Activated CD4-positive, CD25-positive, alpha-beta regulatory T cell treated with anti-CD3 and anti-CD28 coated beads, Interleukin-2, amount 50 U/mL, for 16 hours (primary cell): ENCODE measurements at places on chromosomes 2 and 18.

- DNase-seq: no peak
Observed at GRCh38 chr2:192025637-192026036, 169.1 kb downstream of the TMEFF2 start.

DNA sequence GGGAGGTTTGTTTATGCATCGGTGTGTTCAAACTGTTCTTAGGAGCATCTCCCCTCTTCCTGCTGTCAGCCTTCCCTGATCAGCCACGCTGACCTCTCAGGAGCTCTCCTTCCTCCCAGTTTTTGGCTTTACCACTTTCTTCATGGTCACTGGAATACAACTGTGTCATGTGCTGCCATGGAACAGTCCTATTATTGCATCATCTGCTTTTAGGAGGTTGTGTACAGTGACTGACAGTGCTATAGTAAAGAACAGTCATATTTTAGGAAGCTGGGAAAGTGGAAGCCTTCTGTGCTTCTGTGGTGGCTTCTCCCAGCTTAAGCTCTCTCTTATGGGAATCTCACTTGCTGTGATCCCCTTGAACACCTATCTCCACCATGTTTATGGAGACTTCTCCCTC, 165.5 kb downstream of the TPGS2 start:
- DNase-seq: no peak

- no peak for DNase-seq
Observed at GRCh38 chr2:119749477-119750012, 10.2 kb upstream of the PTPN4 start.

- no peak for DNase-seq
Observed at GRCh38 chr18:45248240-45248903, 366.9 kb upstream of the SLC14A2 start.

GRCh38 chr18:9494778-9495331, 19.5 kb downstream of the RALBP1 start:
- DNase-seq: no peak

GRCh38 chr2:44582363-44583008, 220.7 kb downstream of the CAMKMT start:
- DNase-seq: no peak

- no peak for DNase-seq
Observed at GRCh38 chr2:31287654-31288053, 53.7 kb downstream of the EHD3 start.

DNA sequence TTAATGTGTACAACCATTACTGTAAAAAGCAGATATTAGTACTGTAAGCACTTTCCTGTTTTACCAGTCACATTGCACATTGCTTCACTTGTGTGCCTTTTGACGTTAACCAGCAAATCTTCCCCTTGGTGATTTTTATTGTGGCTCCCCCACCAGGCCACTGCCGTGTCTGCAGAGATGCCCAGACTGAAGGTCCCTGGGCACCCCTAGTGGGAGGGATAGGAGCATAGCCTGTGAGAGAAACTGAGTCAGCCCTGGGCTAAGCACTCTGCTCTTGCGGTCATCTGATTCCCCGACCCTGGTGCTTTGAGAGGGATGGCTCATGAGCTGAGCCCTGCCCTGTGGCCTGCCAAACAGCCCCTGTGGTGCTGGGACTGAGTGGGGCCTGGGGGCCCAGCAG, 73.4 kb downstream of the INPP4A start:
- peak; percentile 8 for DNase-seq

DNA sequence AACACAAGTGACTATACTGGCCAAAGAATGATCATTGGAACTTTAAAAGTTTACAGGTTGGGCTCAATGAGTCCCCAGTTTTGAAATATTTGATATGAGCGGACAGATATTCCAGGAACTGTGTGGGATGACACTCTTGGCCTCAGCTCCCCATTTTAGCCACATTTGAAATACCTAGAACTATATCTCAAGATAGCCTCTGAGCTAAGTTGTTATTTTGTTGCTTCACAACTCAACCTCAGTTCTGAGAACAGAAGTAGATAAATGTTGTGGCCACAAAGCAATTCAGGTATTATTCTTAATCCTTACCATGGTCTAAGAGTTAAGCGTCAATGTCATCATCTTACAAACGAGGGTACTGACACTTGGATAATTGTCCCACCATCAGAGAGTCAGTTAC, 172.2 kb upstream of the SETBP1 start:
- no peak for DNase-seq

- no peak for DNase-seq
Observed at GRCh38 chr2:44810892-44811530, 130.5 kb upstream of the SIX3 start.

DNA sequence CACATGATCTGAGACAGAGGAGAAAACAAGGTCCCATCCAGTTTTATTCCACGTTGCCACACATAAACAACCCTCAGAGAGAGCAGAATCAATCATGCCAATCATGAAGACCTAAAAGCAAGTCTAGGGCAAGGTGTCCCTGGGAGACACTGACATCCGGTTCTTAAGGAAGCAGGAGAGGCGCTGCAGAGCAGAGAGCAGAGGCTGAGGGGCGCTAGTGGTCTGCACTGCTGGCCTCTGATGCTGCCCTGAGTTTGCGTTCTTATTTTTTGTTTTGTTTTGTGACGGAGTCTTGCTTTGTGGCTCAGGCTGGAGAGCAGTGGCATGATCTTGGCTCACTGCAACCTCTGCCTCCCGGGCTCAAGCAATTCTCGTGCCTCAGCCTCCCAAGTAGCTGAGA, 83.3 kb downstream of the SMIM21 start:
- DNase-seq: no peak

- no peak for DNase-seq
Observed at GRCh38 chr2:201403880-201404279, 46.7 kb upstream of the FLACC1 start.

DNA sequence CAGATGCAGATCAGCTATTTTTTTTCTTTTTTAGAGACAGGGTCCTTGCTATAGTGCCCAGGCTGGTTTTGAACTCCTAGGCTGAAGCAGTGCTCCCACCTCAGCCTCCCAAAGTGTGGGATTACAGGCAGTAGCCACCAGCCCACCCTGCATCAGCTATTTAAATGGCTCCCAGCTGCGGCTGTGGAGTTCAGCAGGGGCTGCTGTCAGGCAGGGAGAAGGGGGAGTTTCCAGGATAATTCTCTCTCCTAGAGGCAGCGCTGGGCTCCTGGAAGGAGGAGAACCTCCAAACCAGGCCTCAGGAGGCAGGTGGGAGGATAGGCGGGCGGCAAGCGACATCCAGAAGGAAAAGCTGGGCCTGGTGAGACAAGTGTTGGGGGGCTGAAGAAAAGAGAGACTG, 65.7 kb downstream of the ACTR2 start:
- DNase-seq: no peak

DNA sequence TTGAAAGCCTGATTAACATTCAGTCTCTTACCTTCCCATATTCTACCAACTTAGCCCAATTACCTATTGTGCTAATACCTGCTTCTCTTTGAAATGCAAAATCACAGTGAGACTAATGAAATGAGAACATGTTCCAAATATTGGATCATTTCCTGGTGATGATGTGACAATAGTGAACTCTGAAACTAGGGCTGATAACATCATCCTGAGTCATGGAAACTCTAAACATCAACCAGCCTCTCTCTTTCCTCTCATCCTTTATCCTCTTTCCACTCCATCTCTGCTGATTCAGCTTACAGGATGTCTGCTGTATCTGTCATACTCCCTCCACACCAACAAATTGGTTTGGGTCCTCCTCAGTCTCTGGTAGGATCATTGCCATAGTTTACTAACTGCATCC, 98.8 kb upstream of the NCKAP5 start:
- DNase-seq: no peak

DNA sequence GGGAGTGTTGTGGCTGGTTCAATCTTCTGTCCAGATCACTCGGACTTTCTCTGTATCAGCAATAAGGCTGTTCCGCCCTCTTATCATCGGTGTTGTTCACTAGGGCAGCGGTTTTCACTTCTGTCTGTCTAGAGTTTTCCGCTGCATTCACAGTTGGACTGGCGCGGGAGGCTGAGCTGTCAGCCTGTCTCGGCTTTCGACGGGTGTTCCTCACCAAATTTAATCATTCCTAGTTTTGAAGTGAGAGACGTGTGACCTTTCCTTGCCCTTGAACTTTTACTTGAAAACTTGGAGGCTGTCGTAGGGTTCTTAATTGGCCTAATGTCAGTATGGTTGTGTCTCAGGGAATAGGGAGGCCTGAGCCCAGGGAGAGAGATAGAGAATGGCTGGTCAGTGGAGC, 108.3 kb downstream of the NFATC1 start:
- DNase-seq: no peak

DNA sequence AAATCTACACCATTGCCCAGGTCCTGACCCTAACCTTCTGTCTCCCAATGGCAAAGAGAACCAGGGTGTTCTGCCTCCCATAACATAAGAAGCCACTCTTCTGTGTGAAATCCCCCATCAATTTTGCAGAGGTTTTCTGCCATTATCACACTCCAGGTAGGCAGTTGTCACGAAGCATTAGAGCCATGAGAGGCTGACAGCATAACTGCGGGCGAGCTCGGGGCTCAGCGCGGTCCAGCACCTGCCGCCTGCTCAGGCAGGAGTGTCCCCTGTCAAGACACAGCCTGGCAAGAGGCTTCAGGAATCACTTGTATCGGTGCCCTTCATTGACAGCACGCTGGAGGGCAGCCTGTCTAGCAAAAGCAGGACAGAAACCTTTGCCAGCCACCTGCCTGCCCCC, 251.2 kb downstream of the SATB2 start:
- DNase-seq: no peak

- DNase-seq: no peak
Observed at GRCh38 chr2:16656784-16657391, 8.7 kb downstream of the CYRIA start.

DNA sequence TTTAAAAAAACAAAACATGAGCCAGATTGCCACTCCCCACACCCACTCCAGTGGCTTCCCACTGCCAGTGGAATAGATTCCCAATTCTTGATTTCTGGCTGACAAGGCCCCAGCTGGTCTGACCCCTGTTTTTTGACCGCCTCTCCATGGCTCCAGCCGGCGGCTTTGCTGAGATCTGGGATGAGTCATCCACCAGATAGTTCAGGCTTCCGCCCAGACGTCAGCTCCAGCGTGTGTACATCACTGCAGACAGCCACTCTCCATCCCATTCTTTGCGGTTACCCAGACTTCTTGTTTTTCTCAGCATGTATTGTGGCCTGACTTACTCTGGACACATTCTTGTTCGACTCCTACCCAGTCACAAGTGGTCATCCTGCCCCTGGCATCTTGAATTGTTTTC, 227.9 kb downstream of the GBX2 start:
- no peak for DNase-seq

GRCh38 chr2:2793514-2793913, 462.4 kb upstream of the MYT1L start:
- no peak for DNase-seq

DNA sequence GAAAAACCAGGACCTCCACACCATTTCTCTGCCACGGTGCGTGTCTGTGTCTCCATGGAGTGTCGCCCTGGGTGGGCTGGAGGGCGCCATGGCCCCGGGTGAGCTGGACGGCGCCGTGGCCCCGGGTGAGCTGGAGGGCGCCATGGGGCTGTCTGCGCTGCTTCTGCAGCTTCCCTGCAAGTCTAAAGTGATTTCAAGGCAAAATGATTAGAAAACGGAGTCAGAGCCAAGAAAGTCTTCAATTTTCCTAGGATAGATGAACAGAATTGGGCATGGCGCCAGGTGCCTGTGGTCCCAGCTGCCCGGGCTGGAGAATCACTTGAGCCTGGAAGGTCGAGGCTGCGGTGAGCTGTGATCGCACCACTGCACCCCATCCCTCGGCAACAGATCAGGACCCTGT, 27.7 kb upstream of the NFATC1 start:
- no peak for DNase-seq

DNA sequence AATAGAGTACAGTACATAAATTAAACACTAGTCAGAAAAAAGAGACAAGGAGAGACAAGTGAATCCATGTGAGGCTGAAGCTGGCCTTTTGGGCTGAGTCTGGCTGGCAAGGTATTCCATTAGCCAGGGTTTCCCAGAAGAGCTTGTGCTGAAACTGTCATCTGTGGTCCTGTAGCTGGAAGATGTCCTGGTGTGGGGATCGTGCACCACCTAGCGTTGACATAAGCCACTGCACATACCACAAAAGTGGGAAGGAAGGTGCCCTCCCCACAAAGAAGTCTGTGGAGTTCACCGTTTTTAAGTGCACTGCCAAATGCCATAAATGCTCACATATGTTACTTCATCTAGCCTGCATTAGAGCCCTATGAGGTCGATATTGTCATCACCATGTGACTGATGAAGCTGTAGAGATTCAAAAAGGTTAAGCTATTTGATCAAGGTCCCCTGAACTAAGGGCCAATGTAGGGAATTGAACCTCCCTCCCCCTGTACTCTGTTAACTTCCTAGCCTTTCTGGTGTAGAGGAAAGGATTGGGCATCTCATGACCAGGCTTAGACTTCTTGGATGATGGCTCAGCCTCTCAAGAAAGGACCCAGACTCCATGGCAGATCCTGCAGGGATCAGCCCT, 31.9 kb upstream of the GALNT14 start:
- no peak for DNase-seq

- no peak for DNase-seq
Observed at GRCh38 chr2:122168799-122169198, 413.3 kb downstream of the TSN start.

DNA sequence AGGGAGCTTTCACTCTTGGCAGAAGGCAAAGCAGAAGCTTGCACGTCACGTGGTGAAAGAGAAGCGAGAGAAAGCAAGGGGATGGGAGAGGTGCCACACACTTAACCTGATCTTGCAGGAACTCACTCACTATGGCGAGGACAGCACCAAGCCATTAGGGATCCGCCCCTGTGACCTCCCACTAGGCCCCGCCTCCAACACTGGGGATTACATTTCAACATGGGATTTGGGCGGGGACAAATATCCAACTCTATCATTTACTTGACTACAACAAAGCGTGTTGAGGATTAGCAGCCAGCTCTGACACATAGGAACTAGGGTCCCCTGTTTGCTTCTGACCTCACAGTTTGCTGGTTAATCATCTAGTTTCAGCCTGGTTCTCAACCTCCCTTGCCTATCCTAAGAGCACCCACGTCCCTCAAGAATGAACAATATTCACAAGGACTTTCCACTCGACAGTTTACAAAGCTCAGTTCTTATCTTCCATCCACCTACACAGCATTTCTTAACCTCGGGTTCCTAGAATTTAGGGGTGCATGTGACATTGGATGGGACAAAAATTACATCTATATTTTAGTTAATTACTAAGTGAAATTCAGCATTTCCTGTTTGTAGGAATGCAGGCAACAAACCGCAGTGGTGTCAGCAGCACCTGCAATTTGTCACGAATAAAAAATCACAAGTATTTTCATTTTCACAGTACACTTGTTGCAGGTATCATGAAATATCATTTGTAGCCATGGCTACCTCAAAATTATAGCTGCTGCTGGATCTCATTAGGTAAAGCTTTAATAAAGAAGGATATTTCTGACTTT, 36.0 kb downstream of the LBH start:
- DNase-seq: no peak

DNA sequence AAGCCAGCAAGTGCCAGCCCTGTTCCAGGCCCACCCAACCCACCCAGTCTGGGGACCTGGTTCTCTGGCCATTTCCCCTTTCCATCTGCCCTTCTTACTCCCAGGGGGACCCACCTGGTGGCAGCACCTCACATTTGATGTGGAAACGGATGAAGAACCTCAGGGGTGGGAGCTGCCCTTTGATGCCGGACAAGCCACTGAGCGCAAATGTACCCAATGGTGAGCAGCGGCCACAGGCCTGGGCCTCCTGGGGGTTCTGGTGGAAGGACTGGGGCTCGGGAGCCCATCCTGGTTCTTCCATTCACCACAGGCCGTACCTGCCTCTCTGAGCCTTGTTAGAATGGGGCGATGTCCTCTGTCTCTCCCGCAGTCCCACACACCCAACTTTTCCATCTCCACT, 84.7 kb downstream of the EPAS1 start:
- no peak for DNase-seq

- no peak for DNase-seq
Observed at GRCh38 chr2:238524426-238524983, 97.8 kb downstream of the ASB1 start.

- DNase-seq: no peak
Observed at GRCh38 chr2:120807751-120808150, 72.1 kb downstream of the GLI2 start.
